Right cardiac atrium (tissue), 5 donors: ENCODE measurements at places on chromosomes 5 and 9.
A peak's percentile ranks its signal among the peaks of the same experiment; 100 is the strongest.

- DNase-seq: no peak
Observed at GRCh38 chr9:84642553-84643141, 26.9 kb upstream of the NTRK2 start.

GRCh38 chr5:169764018-169764378 lies 126.9 kb downstream of the DOCK2 start:
- no peak for DNase-seq

- DNase-seq: no peak
Observed at GRCh38 chr9:122672481-122672880, 2.4 kb upstream of the OR1L3 start.

DNA sequence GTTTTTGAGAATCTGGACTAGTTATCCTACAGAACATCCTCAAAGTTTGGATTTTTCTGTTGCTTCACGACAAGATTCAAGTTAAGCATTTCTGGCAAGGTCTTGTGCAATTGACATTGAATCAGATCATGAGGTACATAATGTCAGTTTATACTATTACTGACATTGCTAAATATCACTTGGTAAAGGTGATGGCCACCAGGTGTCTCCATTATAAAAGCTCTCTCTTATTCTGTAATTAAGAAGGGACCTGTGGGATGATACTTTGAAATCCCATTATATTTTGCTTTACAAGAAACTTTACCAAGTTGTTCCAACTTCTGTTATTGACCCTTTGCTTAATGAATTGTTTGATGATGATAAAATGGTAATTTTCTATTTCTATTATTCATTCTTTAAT lies 131.0 kb upstream of the ASTN2 start:
- no peak for DNase-seq

DNA sequence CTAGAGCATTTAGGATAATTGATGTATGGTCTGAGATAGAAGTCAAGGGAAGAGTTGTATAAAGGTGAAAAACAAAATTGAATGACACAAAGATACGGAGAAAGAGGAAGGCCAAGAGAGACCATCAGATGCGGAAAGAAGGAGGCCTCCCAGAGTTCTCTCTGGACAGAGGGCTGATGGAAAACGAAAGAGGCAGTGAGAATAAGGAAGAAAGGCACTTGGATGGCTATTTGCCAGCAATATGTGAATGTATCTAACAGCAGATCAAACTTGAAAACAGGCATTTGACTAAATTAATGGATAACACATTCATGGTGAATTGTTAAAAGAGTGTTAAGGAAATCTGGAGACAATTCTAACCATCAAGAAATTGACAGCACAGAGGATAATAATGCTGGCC lies 2.4 kb upstream of the DOCK8 start:
- DNase-seq: no peak

DNA sequence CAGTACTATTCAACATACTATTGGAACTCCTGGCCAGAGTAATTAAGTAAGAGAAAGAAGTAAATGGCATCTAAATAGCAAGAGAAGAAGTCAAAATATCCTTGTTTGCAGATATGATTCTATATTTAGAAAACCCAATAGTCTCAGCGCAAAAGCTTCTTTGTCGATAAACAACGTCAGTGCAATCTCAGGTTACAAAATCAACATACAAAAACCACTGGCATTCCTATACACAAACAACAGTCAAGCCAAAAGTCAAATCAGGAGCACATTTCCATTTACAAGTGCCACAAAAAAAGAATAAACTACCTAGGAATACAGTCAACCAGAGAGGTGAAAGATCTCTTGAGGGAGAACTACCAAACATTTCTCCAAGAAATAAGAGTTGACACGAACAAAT lies 1901.9 kb upstream of the ACO1 start:
- DNase-seq: no peak

GRCh38 chr9:130143958-130144366 lies 28.2 kb upstream of the NCS1 start:
- peak; percentile 77 for DNase-seq

GRCh38 chr5:121175986-121176385 lies 675.7 kb upstream of the FTMT start:
- no peak for DNase-seq

GRCh38 chr5:60586307-60586901 lies 113.6 kb downstream of the DEPDC1B start:
- no peak for DNase-seq

GRCh38 chr5:133866160-133866902 lies 102.1 kb downstream of the C5orf15 start:
- DNase-seq: no peak

DNA sequence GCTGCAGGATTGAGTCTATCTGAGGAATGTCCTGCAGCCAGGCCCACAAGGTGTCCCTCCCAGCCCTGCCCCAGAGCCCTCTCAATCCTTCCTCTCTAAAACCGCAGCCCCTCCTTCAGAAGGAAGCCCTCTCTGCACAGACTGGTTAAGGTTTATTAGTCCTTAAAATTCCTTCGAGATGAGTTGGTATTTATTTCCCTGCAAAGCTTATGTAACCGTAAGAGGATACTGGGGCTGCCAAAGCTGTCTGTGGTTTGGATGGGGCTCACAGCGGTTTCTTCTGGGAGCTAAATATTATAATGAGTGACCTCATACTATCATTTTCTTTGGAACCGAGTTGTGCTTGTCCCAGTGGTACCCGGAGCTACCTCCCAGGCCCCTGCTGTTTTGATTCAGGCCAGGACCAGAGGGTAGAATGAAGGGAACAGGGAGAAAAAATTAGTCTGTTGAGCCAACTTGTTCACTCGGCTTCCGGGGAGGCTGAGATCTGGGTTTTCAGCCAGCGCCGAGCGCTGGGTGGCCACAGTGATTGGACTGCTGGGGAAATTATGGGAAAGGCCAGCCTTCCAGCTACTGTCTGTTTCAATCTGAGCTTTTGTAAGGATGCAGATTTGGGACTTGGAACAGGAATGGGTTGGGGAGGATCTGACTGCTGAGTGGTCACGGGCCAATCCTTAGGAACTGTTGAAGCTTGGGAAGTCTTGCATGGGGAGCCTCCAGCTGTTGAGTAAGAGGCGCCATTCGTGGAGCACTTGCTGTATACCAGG lies 107.5 kb downstream of the NDFIP1 start:
- peak; percentile 75 for DNase-seq

GRCh38 chr9:71638627-71639026 lies 129.7 kb downstream of the CEMIP2 start:
- peak; percentile 44 for DNase-seq

GRCh38 chr5:143029293-143029692 lies 259.1 kb downstream of the ARHGAP26 start:
- DNase-seq: no peak

- DNase-seq: peak; percentile 65
Observed at GRCh38 chr9:106921341-106921899, 58.5 kb downstream of the ZNF462 start.

DNA sequence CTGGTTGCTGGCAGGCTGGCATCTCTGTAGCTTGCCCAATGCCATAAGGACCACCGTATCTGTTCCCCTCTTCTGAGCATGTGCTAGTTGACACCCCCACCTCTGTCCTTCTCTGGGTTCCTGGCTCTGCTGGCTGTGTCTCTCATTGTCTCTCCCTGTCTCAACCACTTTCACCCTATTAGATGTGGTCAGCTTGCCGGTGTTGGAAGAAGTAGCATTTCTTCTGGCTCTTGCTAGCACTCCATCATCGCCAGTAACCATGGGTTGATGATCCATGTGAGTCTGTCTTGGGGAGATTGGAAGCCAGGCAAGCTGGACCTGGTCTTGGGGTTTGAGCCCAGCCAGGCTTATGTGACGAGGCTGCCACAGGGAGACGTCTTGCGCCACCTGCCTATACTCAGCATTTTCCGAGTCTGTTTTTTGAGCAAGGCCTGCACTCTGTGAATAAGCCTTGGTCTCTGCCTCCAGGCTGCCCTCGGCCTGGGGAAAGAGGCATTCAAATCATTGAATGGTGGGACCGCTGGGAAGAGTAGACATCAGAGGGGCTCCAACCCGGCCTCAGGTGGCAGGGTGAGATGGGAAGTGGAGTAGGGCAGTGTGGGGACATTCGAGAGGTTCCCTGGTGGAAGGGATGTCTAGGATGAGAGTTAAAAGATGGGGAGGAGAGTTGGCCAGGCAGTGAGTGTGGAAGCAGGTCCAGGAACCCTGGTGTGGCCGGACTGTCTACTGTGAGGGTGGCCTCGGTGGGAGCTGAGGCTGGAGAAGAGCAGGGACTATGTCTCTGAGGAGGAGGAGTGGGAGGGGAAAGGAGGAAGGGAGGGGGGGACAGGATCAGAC lies 74.3 kb downstream of the ZNF618 start:
- no peak for DNase-seq

DNA sequence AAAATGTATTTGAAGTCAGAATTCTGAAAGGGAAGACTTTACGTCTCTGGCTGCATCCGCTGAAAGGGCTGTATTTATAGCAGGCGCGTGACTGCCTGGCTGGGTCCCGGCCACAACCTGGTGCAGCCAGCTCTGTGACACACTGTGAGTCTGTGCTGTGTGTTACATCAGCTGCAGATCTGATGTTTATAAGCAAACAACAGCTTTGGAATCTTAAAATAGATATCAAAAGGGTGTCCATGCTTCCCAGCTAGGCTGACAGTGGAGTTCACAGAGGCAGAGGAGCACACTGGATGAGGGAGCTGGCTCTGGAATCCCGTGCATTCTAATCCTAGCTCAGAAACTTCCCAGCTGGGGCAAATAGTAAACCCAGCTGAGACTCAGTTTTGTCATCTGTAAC lies 433.4 kb upstream of the BRINP1 start:
- peak; percentile 77 for DNase-seq

DNA sequence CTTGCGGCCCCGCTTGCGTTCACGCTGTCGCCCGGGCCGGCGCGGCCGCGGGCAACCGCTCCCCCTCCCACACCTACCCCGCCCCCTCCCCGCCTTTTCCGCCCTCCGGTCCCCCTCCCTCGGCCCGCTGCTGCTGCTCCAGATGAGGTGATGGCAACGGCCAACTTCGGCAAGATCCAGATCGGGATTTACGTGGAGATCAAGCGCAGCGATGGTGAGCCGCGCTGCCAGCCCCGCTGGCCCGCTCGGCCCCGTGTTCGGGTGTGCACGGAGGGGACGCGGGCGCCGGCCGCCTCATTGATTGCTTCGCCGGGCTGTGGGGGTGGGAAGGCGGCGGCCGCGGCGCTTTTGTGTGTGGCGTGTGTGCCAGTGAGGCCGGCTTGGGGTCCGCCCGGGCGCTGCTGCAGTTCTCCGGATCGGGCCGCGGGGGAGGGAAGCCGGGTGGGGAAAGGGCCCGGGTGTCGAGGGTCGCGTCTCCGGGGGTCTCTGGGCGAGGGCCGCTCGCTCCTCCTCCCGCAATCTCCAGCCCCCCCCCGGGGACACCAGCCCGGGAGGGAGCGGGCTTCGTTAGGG lies 403 bp downstream of the KIF2A start:
- DNase-seq: no peak
